ENCODE measurements at places on chromosomes 4 and X.

- no peak for DNase-seq
Measured at GRCh38 chrX:22056235-22056634, 24.1 kb downstream of the PHEX start.

- no peak for DNase-seq
Measured at GRCh38 chr4:152536545-152537182, 772 bp upstream of the FBXW7 start.

- no peak for DNase-seq
Measured at GRCh38 chr4:53547983-53548382, 43.3 kb downstream of the LNX1 start.

GRCh38 chr4:140688711-140689598 lies 67.2 kb downstream of the TBC1D9 start:
- DNase-seq: no peak

GRCh38 chr4:13483136-13483767 lies 888 bp downstream of the RAB28 start:
- peak; percentile 19 for DNase-seq

DNA sequence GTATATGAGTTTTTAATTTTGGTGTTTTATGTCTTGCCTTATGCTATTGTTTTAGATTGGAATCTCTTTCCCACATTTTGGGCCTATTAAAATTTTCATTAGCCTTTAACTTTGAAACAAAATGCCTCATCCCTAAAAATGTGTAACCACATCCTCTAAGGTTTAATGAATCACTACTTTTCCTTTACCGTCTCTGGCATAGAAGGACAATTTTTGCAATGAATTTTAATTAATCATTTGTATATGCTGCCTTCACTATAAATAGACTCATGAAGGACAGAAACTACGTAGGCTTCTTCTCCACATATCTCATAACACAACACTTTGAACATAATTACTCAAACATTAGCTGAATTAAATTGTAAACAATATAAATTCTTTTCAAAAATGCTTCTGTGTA lies 421.5 kb downstream of the NLGN4X start:
- no peak for DNase-seq

- DNase-seq: no peak
Measured at GRCh38 chr4:13535708-13536361, 8.5 kb downstream of the NKX3-2 start.

DNA sequence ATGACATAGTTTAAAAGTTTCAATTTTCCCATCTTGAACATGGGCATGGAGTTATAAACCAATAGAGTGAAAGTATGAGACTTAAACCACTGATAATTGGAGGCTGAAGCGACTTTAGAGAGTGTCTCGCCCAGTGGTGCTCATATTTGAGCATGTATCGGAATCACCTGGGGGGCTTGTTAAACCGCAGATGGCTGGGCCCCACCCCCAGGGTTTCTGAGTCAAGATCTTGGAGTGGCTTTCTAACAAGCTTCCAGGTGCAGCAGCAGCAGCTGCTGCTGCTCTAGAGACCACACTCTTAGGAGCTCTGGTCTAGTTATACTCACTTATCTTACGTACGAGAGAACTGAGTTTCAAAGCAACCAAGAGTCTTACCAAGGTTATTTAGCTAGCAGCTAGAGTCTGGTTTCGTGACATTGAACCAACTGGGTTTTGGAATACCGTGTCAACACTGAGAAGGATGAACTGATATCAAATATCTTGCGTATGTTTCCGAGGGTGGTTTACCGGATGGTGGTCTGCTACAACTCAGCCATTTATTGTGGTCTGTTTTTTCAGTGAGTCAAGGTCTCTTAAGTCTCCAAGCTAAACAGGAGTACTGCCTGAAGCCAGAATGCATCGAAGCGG lies 5.9 kb downstream of the PHEX start:
- DNase-seq: no peak

DNA sequence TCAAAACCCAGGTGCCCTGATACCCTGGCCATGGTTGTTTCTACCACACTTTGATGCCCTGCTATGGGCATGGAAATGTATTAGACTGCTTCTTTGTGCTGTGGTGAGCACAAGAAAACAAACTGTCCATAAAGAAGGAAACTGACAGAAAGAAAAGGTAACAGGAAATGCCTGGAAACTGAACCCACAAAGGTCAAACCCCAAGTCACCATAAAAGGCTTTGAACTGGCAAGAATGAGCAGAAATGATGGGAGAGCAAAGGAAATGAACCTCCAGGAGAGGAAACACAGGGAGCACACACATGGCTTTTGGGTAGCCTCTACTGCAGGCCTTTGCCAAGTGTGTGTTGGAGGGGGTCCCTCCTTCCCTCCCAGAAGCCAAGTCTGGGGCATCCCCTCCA lies 35.0 kb downstream of the LHFPL1 start:
- no peak for DNase-seq

GRCh38 chr4:76486588-76487276 lies 51.7 kb downstream of the SHROOM3 start:
- no peak for DNase-seq

- DNase-seq: no peak
Measured at GRCh38 chr4:110124711-110125110, 73.7 kb downstream of the ELOVL6 start.

GRCh38 chr4:54505362-54505761 lies 152.4 kb upstream of the KIT start:
- DNase-seq: no peak

DNA sequence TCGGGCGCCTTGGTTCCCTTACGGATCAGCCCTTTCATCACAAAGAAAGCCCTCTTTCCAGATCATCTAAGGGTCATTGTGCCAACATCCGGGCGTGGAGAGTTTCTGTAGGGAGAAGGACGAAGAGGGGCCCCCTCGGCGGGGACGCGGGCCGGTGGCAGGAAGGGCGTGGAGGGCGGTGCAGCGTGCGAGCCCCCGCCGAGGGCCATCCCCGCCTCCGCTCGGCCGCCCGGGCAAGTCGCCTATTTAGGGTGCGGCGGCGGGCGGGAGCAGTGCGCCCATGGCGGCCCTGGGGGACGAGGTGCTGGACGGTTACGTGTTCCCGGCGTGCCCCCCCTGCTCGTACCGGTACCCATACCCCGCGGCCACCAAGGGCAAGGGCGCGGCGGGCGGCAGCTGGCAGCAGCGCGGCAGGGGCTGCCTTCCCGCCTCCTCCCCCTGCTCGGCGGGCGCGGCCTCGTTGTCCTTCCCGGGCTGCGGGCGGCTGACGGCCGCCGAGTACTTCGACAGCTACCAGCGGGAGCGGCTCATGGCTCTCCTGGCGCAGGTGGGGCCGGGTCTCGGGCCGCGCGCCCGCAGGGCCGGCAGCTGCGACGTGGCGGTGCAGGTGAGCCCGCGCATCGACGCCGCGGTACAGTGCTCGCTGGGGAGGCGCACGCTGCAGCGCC lies at the start of gene ZAR1:
Gene ZAR1 (plus strand): TSS at position 241 of the 668 bp plus-strand sequence. CDS start 40 bp downstream, at position 281.
- no peak for DNase-seq

DNA sequence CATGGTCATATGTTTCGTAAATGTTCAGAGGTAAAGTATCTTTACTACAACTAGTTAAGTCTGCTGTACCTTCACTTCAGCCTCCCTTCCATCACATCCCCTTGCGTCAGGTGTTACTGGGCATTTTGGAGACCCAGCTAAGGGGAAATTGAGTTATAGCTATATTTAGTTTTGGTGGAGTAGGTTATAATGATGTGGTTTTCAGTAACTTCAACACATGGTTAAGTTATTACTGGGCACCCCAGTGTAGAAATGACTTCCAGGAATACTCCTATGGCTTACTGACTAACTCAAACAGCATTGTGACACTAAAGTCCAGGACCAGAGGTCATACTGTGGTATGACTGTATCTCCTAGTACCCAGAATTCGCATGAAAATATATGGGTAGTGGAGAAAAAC lies 23.4 kb upstream of the ACSL1 start:
- DNase-seq: no peak

DNA sequence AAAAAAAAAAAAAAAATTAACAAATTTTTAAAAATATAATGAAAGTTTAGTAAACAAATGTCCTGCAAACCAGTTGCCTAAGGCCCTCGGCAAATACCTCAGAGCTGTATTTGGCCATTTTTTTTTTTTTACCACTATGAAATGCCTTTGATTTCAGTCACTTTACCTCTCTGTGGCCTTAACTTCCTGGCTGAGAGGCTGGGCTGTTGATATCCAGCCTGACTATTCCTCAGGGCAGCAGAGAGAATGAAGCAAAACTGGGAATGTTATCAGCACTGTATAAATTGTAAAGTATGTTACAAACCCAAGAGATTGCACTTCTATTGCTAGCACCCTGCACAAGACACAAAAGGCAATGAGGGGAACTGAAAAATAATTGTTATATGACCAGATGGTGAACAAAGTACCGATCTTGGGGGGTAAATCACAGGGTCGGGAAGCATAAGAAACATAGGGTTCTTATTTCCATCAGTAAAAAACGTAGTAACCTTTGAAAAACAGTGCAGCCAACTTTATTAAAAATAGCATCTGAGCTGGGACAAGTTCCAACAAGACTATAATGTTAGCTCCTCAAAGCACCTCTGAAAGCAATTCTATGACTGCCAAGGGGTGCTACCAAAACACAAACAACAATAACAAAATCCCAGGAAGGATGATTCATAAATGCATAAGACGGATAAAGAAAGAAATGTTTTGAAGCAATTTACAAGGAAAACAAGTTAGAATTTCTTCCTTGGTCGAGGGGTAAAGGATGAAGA lies 18.1 kb downstream of the USP46 start:
- DNase-seq: peak; percentile 59

GRCh38 chr4:40599431-40599830 lies 30.2 kb downstream of the RBM47 start:
- no peak for DNase-seq

DNA sequence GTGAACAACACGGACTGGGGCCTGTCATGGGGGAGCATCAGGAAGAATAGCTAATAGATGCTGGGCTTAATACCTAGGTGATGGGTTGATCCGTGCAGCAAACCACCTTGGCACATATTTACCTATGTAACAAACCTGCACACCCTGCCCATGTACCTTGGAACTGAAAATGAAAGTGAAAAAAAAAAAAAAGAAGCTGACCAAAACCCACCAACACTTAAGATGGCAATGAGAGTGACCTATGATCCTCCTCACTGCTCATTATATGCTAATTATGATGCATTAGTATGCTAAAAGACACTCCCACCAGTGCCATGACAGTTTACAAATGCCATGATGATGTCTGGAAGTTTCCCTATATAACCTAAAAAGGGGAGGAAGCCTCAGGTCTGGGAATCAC lies 503.2 kb upstream of the CTSO start:
- DNase-seq: no peak

- DNase-seq: no peak
Measured at GRCh38 chrX:152299787-152300186, 151.3 kb downstream of the GABRA3 start.
